ENCODE measurements at places on chromosomes 4 and X.

GRCh38 chrX:150255441-150256296 lies 107.4 kb upstream of the MAMLD1 start:
- DNase-seq: no peak

DNA sequence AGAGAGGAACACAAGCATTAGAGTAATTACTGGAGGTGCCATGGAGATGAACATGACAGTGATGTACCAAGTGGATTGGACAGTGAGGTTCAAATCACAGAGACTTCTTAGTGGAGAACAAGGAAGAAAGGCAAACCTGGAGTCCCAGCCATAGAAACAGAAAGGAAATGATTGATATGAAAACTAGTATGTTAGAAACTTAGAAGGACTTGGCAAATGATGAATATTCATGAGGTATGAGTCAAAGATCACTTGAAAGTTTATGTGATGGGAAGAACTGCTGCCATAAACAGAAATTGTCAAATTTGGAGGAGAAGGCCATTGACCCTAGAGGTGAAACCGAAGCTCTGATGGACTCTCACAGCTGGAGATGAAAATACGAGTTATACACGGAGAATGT lies 88.2 kb downstream of the PHOX2B start:
- no peak for DNase-seq

- DNase-seq: no peak
Measured at GRCh38 chr4:24236532-24236931, 346.7 kb upstream of the PPARGC1A start.

DNA sequence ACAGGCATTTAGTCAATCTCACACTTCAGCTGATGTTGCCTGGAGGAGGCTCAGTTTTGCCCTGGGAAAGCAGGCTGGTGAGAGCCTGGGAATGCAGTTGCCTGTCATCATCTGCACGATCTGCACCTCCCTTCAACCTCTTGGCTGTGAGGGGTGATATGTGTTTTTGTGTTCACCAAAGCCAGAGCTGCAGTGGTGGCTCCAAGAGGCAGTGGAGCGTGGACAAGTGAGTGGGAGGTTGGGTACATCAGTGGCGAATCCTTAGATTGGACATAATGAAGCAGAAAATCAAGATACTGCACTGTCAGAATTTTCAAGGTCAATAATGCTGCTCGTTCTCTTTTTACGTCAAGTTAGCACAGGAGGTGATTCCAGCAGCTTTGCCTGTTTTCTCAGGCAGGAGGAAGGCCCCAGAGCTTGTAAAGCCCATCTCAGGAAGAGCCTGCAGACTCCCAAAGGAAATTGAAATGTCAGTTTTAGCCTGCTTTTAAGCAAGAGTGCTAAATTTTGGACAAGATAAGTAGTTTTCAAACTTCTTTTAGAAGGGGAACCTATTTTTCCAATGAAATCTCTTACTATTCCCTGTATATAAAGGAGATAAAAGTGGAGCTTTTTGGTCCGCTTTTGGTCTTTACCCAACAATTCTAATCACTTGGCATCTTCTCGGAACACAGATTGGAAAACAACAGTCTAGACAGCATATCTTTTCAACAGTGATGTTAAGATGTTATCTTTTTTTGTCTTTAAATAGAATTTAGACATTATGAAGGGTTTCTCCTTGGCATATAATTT lies 92.8 kb downstream of the FRAS1 start:
- no peak for DNase-seq

GRCh38 chrX:45751156-45751555 lies 550.5 kb upstream of the DIPK2B start:
- no peak for DNase-seq
